CD4-positive, alpha-beta T cell treated with Interferon gamma for 1 hour (primary cell): ENCODE measurements at places on chromosomes 12 and 14.

- DNase-seq: no peak
These were observed 205.2 kb upstream of the EEA1 start for GRCh38 chr12:93134175-93134890.

GRCh38 chr12:61687407-61687806 lies 572.8 kb upstream of the USP15 start:
- DNase-seq: no peak

DNA sequence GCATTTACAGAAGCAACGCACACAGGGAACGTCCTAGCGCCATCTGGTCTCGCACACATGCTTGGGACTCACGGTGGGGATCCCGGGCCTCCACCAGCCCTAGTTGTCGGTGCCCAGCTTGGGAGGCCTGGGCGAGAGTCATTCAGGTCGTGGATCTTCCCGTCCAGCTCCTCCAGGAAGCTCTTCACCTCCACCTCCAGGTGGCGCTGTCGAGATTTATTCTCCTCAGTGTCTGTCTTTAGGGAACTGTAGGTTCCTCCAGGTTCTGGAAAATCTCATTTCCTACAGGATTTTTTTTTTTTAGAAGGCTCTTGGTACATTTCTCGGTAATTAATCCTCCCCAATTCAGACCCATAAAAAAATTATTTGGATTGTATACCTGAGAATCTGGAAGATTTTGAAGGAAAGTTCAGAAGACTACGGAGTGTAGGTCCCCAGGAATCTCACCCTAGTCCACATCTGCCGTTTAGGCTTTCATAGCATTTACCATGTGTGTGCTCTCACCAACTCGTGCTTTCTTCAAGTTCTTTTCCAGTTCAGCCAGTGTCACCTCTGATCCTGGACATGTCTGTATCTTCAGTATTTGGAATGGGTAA lies 910.0 kb downstream of the TMEM121 start:
- peak; percentile 68 for DNase-seq

- no peak for DNase-seq
These were observed 20.3 kb upstream of the TMTC1 start for GRCh38 chr12:29804019-29804418.

DNA sequence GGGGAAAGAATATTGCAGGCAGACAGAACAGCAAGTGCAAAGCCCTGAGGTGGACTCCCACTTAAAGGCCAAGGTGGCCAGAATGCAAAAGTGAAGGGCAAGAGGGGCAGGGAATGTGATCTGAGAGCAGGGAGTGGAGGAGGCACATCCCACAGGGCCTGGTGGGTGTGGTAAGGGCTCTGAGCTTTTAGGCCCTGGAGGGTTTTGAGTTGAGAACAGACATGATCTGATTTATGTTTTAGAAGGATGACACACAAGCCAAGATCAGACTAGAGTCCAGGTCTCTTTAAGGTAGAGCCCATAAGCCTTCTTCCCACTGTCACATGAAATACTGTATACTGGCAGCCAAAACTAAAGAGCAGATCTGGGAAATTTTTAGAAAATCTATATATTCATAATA lies 162.5 kb downstream of the SLC38A4 start:
- no peak for DNase-seq

GRCh38 chr14:89926694-89927093 lies 27.8 kb downstream of the EFCAB11 start:
- DNase-seq: no peak

DNA sequence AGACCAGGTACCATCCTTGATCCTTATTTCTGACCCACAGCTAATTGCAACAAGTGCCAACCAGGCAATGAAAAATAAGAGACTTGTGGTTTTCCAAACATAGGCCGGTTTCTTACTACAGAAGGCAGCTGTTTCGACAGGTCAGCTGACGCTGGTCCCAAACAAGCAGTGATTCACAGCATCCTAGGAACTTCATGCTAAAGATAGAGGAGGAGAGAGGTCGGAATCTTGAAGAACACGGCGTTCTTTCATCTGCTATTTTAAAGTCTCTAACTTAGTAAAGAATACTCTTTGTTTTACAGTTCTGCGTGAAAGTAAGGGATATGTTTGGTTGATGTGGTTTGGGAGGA lies 28.1 kb upstream of the ADGRD1 start:
- no peak for DNase-seq

DNA sequence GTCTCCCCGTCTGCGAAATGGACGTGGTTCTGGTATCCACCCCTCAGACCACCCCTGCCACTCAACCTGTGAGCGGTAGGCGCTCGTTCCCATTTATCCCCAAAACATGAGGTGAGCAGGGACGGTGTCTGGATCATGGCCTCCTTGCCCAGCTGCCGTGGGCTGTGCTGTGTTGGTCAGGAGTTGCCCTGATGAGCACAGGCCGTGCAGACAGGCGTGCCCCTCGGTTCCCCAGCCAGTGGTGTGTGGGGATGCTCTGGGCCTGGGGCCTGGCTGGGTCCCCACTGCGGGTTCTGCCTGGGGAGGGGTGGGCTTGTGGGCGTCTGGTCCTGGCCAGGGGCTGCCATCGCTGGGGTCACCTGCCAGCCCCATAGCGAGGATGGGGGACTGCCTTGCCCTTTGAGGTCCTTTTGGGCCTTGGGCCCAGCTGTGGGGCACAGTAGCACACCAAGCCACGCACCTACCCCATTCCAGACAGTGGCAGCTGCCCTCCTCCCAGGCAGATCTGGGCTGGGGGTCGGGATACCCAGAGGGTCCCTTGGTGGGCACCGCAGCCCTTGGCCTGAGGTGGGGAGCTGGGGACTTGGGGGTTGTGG lies 11.3 kb upstream of the PUS1 start:
- DNase-seq: no peak

DNA sequence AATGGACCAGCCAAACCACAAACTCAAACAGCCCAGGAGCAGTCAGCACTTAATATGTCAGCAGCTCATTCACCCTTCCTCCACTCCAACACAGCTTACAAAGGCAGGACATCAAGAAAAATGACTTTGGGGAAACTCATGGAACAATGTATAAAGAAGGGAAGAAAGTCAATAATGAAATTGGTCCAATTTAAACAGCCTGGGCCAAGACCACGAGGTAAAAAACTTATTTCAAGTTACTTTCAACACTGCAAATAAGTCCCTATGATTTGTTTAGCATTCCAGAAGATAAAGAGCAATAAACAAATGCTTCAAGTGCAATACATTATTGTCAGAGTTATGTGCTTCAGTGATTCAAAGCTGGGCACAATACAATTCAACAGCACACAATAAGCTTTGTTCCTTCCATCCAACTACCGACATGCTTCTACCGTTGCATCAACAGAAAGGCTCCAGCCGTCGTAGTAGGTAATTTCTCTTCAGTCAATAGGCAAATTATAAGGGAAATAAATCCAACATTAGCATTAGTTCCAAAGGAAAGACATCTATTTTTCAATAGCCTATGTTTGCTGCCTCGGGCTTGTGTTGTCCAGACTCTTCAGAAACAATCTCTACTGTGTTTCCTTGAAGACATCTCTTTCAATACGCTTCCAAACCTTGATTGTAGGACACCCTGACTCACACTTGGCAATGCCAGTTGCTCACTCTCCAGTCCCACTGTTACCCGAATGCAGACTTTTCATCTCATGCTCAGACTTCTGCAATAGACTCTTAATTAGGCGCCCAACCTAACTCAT lies 225.7 kb downstream of the NUAK1 start:
- DNase-seq: no peak

- no peak for DNase-seq
These were observed 494.4 kb upstream of the RGS6 start for GRCh38 chr14:71437870-71438269.

GRCh38 chr12:109504068-109504467 lies 26.6 kb downstream of the UBE3B start:
- DNase-seq: no peak

DNA sequence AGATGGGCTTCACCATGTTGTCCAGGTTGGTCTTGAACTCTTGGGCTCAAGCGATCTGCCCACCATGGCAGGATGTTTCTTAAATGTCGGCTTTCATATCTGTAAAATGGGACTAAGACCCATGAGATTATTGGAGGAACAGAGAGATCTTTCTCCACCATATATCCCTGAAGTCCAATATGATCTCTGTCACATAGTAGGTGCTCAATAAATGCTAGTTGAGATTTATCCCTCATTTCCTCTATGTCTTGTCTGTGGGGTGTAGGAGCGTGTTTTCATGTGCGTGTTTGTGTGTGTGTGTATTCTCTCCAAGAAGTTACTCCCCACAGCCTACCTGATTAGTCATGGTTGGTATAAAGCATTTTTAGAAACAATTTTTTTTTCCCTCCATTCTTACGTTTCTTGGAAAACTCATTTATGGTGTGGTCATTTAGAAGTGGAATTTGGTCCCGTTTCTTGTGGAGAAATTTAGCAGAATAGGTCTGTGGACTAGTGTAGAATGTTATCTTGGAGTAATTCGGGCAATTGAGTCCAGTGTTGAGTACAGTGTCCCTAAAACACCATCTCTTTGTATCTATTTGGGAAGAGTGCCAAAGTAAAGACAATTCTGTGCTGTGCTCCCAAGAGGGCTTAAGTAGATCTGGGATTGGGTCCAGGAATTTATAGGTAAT lies 4.3 kb downstream of the STRAP start:
- no peak for DNase-seq

- no peak for DNase-seq
These were observed 29.7 kb upstream of the CHST11 start for GRCh38 chr12:104426926-104427546.

- DNase-seq: no peak
These were observed 104.4 kb downstream of the PPM1A start for GRCh38 chr14:60353420-60353819.

GRCh38 chr14:69882116-69882864 lies 3.1 kb downstream of the SMOC1 start:
- no peak for DNase-seq

GRCh38 chr14:80638620-80639515 lies 302.7 kb downstream of the CEP128 start:
- DNase-seq: no peak

DNA sequence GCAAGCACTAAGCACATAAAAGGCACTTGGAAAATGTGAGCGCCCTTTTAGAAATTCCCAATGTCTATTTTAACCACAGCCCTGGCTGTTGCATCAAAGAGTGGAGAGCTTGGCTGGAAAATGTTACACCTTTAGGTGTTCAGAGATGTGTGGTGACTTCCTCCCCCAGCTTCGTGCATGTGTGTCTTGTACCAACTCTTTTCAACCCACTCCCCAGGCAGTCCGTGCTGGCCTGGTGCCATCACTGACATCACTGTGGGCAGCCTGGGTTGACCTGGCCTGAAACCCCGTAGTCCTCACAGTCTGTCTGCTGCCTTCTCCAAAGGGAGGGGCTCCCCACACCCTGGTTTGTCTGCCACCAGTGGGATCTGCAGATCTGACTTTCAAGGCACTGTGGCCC lies 101.8 kb downstream of the SCARB1 start:
- DNase-seq: no peak

- DNase-seq: peak; percentile 49
These were observed at the start of gene LPAR5 for GRCh38 chr12:6635856-6636531. Gene LPAR5 (minus strand): TSS chr12:6635959. CDS start chr12:6621248, 14,711 bp downstream.

DNA sequence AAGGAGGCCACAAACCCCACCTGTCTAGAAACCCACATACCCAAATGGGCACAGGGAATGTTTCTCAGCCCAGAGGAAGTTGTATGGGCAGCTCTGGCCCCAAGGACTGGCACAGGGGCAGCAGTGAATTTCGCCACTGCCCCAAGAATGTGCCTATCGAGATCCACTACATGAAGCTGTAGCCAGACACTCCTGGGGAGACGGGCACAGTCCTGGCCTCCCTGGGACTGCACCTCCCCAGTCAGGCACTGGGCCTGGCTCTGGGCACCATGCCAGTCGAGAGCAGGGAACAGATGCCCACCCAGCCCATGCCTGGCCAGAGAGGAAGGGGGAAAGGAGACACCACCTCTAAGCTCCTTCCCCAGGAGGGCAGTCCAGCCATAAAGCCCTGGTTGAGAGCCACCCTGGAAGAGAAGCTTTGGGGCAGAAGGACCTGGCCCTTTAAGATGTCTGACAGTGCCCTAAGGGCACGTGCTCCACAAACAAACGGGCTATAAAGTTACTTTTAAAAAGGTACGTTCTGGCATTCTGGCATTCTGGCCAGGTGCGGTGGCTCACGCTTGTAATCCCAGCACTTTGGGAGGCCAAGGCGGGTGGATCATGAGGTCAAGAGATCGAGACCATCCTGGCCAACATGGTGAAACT lies 8.4 kb downstream of the ADCY6 start:
- DNase-seq: no peak

DNA sequence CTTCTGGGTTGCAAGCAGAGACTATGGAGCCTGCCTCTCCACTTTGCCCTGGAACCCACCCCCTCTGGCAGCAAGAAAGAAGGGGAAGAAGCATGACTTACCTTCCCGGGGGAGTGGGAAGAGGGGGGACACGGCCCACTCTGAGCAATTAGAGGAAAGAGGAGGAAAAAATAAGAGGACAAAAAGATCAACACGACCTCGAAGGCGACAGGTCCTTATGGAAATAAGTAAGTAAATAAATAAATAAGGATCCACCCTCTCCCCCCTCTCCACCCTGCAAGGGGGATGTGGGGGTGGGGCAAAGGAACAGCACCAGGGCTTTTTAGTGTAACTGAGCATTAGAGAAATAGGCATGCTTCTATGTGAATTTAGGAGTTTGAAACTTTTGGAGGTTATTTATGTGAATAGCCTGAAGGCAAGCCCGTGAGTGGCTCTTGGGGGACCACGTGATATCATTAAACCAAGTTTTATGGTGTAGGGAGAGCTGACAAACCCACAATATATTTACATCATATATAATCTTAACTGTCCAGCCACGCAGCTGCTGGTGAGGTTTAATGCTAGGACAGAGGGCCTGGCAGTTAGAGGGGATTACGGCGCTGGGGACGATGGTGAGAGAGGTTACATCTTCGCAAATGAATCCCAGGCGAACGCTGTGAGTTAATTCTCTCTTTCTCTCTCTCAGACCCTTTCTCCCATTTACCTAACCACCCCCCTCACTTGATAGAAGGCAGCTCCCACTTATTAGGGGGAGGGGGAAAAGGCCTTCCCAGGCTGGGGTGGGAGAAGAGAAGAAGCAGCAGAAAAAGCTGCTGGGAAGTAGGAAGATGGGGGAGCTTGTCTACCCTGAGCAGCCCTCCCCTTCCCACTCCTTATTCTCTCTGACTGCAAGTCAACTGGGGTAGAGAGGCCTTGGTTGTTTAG lies 4.8 kb downstream of the HOXC5 start:
- no peak for DNase-seq

DNA sequence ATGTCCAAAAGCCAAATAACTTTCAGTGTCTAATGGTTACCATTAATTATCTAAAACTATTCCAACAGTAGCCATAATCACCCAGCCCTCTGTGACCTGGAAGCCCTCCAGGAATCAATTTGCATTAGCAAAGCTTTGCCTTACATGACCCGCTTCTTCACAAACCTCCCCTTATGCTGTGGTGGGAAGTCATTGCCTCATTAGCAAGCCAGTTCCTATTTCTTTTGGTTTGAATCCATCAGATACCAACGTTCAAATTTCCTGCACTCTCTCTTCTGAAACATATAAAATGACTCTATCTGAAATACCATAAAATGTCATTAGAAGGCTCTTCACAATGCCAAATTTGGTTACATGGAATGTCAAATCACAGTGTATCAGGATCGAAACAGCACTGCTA lies 268.3 kb upstream of the PRKD1 start:
- no peak for DNase-seq

GRCh38 chr14:24349742-24350141 lies 10.0 kb upstream of the RIPK3 start:
- DNase-seq: no peak

GRCh38 chr12:70049596-70050360 lies 193.5 kb upstream of the CNOT2 start:
- DNase-seq: peak; percentile 54
